BE2C (cell line): ENCODE measurements at places on chromosomes 11 and 22.
A peak's percentile ranks its signal among the peaks of the same experiment; 100 is the strongest.

- no peak for DNase-seq
These were observed 23.5 kb downstream of the APLNR start for GRCh38 chr11:57213342-57214097.

GRCh38 chr22:50245214-50246072 lies 620 bp upstream of the TUBGCP6 start:
- DNase-seq = no peak

GRCh38 chr22:46577368-46578249 lies 40.2 kb upstream of the CELSR1 start:
- no peak for DNase-seq

- DNase-seq = no peak
These were observed 143.3 kb upstream of the TBCEL start for GRCh38 chr11:120880498-120881175.

GRCh38 chr11:63919267-63920125 lies 2.5 kb upstream of the RCOR2 start:
- DNase-seq = peak; percentile 71

GRCh38 chr22:48739348-48740085 lies 1088.2 kb downstream of the BRD1 start:
- no peak for DNase-seq

- no peak for DNase-seq
These were observed 27.9 kb upstream of the SUSD2 start for GRCh38 chr22:24153353-24153752.

DNA sequence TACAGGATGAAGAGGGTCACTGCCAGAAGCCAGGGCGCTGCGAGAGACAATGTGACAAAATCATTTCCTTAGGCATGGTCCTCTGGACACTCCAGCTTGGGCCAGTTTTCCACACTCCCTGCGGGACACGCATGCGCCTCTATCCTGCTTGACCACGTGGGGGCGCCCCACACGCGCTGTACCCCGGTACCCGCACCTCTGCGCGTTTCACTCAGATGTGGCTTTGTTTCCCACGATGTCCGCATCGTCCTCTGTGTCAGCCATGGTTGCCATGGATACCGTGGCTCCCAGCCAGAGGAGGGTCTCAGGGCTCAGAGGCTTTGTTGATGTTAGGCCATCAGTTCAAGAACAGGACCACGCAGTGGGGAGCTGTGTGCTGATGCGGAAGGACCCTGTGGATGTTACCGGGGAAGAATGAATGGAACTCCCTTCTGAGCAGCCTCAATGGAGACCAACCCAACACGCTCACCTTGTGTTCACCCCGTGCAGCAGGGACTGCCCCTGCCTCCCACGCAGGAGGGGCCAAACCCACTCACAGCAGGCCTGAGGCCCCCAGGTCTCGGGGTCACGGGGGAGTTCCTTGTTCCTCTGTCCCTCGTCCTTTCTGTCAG lies 101.1 kb upstream of the SLC22A12 start:
- peak; percentile 60 for DNase-seq
